Stimulated activated CD8-positive, alpha-beta memory T cell treated with anti-CD3 and anti-CD28 coated beads, Interleukin-4, amount 100 ng/mL, for 4 hours (primary cell): ENCODE measurements at places on chromosomes 3 and 15.

GRCh38 chr3:152650177-152650576 is 184.8 kb upstream of the P2RY1 start:
- no peak for DNase-seq

DNA sequence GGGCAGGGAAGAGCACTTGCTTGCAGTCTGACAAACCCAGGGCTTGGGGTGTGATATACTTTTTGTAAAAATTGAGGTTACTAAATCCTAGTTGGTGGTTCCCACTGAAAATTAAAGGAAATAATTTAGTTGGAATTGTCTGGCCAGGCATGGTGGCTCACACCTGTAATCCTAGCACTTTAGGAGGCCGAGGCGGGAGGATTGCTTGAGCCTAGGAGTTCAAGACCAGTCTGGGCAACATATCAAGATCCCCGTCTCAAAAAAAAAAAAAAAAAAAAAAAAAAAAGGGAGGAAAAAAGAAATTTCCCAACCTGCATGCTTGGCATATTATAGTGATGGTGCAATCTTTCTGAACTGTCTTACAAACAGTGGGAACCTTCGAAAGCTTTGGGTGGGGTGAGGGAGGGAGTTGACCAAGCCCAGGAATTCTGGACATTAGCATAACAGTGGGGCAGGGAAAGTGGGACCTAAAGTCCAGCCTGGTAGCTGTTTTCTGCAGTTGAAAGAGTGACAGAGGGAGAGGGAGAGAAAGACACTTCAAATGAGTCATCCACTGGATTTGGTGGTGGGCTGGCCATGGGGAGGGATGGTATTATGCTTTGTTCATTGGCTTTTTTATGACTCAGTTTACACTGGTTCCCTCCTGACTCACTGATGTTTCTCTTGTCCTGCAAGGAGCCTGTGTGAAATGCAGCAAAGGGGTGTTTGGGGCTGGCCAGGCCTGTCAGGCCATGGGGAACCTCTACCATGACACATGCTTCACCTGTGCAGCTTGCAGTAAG is 41.1 kb downstream of the LIMD1 start:
- no peak for DNase-seq

- no peak for DNase-seq
Measured at GRCh38 chr15:66854012-66854965, 152.3 kb downstream of the SMAD6 start.

DNA sequence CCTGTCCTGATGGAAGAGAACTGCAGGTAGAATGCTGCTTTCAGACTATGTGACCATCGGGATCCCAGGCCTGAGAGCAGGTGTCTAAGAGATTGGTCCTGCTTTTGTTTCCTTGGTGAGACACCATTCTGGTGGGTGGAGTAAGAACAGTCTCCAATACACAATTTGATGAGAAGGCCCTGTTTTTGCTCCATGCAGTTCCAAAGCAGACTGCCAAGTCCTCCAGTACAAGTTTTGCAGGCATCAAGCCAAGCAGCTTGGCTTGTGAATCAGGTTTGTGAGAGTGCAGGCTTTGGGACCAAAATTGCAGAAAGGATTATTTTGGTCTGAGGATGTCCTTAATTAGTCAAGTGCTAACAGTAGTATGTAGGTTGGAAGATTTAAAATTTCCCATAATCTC is 381.6 kb downstream of the FOXP1 start:
- no peak for DNase-seq

- no peak for DNase-seq
Measured at GRCh38 chr15:90055182-90055581, 47.1 kb downstream of the IDH2 start.

- DNase-seq = no peak
Measured at GRCh38 chr3:161644891-161645635, 148.5 kb downstream of the OTOL1 start.

DNA sequence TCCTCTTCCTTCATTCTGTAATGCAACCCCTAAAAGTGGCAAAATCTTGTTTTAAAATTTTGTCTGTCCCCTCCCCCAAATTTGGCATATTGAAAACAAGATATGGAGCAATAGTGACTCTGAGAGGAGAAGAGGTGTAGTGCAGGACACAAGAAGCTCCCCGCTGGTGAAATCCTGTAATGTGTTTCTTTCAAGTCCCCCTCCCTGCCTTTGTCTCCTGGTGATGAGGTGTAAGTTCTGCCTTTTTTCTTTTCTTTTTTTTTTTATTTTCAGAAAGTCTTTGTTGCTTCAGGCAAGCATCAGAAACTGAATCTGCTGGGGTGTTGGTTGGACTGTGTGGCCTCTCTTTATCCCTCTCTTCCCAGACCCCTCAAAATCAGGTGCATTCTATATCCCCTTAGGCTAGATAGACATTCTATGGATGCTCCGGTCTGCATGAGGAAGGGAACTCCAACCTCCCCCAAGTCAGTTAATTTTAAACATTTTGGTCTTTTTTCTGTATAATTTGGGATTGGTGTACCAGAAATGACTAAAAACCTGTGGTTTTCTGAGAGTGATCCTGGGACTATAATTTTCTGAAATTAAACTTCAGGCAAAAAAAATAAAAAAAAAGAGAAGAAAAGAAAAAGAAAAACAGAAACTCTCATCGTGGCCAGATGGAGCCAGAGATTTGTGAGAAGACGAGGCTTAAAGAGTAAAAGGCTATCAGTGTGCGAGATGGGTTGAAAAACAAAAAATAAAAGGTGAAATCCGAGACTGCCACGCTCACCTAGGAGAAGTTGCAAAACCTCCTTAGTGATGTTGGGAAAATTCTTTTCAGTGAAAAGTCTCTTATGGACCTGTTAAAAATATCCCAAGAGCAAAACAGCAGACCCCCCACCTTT is 21.4 kb downstream of the ACKR2 start:
- DNase-seq = no peak

DNA sequence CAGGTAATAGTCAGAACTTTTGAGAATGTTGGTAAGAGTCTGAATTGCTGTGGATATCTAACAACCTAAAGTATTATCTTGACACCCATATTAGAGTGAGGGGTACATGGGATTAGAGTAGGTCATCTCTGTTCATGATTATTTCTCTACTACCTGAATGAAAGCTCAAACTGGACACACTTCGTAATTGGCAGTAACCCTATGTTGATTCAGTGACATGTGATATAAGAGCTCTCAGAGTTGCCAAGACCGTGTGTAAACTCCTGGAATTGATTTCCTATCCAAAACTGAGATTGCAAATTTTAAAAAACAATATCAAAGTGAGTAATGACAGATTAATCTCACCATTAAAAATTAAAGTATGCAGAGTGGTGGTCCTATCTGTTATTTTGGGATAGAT is 214.8 kb upstream of the ARHGEF26 start:
- DNase-seq = no peak

DNA sequence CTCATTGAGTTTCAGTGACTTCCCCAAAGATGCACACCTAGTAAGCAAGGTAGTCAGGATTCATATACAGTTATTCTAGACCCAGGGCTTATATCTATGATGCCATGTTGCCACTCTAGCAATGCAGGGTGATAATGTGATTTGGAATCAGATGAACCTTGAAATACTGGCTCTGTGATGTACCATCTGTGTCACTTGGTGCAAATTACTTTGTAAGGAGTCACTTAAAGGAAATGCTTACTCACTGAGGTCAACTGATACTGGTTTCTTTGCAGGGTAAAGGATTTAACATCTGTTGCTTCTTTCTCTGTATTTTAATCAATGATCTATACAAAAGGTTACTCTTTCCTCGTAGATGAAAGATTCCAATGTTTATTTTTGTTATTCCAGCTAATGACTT is 10.8 kb downstream of the ASB14 start:
- DNase-seq = no peak

DNA sequence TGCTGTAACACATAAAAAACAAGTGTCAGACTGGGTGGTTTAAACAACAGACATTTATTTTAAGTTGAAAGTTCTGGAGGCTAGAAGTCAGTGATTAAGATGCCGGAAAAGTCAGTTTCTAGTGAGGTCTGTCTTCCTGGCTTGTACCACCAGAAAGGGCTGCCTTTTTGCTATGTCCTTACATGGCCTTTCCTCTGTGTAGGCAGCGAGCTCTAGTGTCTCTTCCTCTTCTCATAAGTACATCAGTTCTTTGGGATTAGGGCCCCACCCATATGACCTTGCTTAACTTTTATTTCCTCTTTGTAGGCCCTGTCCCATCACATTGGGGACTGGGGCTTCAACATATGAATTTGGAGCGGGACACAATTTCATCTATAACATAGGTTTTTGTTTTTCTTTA is 128.0 kb downstream of the BBX start:
- no peak for DNase-seq

DNA sequence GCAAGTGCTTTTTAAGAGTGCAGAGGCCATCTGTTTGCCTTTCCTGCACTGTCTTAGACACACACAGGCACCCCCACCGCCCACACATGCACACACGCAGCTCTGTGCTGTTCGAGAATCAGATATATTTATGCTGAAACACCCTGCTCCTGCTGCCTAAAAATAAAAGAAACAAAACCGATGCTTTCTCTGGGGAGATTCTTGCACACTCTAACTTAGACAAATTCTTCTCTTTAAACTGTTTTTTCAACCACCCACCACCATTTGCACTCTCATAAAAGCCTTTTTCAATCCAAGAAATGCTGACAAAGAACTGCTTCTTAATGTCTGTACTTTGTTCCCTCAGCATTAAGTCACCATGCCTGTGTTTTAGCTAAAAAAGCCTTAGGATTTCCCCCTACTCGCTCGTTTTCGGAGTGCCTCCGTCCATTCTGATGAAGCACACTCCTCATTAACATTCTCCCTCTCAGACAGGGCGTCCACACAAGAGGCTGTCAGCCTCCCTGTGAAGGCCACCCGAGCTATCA is 26.2 kb downstream of the SLC12A8 start:
- no peak for DNase-seq

DNA sequence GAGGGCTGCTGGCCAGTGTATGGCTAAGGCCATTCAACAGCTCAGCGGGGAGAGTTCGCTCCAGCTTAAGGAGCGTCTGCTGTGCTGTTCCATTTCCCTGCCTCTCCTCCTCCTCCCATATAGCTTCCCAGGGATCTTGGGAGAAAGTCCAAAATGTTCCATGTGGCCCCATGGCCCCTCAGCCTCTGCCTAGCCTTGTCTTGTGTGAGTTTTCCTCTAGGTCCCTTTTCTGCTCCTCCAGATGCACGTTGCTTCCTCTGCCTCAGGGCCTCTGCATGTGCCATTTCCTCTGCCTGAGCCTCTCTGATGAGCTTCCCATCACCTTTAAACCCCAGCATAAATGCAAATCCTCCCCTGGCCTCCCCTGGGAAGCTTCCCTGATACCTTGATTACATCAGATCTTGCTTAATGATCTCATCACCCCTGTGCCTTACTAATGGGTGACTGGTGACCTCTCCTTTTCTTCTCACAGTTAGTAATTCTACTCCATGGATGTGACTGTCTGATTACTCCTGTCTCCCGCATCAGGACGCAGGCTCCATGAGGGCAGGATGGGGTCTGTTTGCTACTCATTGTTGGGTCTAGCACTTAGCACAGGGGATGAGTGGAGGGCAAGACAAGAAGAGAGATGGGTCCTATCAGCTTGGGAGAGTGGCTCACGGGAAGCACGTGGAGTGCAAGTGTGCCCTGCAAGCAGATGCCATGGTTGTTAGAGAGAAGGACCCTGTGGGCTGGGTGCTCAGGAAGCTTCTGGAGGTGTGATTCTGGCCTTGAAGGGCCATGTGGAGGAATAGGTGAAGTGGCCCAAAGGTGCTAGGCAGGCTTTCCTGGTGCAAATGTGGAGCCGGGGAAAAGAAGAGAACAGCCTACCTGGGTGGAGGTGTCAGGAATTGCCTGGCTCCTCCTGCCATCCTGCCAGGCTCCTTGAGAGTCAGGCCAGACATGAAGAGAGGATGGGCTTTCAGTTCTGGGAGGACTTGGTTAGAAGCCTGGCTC is 23.8 kb downstream of the ITGA11 start:
- DNase-seq = no peak

DNA sequence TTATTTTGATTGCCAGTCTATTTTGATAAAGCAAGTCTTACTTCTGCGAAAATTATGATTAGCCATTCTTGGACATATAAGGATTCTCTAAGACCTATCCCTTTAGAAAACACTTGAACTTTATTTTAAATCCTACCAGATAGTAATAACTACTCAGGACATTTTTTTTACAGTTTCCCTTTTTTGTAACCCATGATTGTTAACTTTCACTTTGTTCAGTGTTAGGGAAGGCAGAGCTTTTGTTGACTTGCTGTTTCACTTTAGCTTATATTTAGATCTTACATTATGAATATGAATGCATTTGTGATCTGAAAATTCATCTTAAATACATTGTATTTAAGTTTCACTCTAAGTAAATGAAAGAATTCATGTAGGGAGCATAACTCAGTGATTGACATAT is 167.0 kb downstream of the AKAP13 start:
- no peak for DNase-seq

- no peak for DNase-seq
Measured at GRCh38 chr15:80323285-80323684, 71.3 kb upstream of the CTXND1 start.

- no peak for DNase-seq
Measured at GRCh38 chr3:143241481-143241951, 121.9 kb downstream of the CHST2 start.

GRCh38 chr3:30011237-30011803 is 595.1 kb upstream of the TGFBR2 start:
- DNase-seq = no peak
